ENCODE measurements at places on chromosomes 3 and 15.

DNA sequence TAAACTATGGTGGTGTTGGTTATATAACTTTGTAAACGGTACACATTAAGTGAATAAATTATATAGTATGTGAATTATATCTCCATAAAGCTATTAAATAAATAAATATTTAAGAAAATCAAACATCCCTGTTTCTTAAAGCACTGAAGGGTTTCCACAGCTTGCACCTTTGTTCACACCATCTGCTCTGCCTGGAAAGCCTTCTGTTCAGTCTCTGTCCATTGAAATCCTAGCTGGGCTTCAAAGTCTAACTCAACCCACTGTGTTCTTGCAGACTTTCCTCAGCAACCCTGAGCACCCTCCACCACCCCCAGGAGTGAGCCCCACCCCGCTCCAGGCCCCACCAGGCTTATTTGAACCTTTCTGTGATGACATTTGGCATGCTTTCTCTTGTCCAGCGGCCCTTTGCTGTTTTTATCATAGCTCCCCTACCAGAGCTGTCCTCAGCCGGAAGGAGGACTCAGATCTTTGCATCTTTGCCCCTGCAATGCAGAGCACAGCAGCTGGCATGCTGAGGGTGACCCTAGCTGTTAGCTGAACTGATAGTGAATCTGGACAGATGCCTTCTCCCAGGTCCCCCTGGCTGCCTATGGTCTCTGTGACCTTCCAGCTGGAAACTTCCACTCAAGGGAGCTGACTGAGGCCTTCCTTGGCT, 105.2 kb downstream of the DAPK2 start:
- no peak for DNase-seq

GRCh38 chr3:157416347-157417087, 20.1 kb upstream of the PTX3 start:
- no peak for DNase-seq

DNA sequence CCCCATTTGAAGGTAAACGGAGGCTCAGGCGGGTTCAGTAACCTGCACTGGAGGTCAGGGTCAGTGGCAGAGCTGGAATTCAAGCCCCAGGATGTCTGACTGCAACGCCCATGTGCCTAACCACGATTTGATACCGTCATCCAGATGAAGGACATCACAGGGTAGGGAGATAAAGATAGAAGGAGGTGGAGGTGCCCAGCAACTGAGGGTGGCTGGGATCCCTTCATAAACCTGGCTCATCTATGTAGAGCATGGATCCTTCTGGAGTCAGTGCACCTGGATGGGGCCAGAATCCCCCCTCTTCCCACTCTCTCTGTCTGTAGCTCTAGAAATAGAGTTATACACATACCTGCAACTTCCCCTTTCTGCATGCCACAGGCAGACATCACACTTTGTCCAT, 41.3 kb downstream of the GOLGA8S start:
- no peak for DNase-seq

DNA sequence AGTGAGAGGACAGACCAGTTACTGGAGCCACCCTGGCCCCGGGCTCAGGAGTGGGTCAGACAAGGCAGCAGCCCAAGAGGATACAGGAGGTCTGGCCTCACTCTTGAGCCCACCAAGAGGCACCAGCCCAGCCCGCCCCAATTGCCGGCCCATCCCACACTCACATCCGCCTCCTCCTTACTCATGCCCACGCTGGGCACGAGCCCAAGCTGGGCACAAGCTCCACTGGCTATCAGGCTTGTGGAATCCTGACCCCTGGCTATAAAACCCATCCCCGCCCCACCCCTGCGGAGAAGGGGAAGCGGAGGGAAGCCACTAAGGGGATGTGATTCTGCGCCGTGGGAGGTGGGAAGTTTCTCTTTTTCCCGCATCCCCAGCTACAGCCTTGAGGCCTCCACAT, 25.9 kb downstream of the ADCY5 start:
- DNase-seq, result no peak

GRCh38 chr3:53642211-53642610, 147.8 kb downstream of the CACNA1D start:
- no peak for DNase-seq

Measured in pulmonary artery endothelial cell (primary cell).